ENCODE measurements at places on chromosomes 1 and 21. TPM values are rescaled to one million over a fixed set of nuclear protein-coding genes. Genes with fewer than 3 reads are reported as not detected.

DNA sequence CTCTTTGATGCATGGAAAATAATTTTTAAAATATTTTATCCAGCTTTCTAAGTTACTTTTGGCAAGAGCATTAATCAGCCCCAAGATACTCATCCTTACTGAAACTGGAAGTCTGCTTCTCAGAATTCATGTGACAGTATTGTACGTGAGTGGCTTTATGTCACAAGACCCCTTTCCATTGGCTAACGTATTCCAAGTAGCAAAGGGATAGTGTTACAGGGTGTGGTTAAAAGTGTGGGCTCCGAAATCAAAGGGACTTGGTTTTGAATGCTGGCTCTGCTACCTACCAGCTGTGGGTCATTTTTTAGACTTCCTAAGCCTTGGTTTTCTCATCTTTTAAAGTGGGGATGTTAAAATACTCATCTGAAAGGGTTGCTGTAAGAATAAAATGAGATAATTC, 91.7 kb downstream of the RHOU start:
- DNase-seq: no peak

DNA sequence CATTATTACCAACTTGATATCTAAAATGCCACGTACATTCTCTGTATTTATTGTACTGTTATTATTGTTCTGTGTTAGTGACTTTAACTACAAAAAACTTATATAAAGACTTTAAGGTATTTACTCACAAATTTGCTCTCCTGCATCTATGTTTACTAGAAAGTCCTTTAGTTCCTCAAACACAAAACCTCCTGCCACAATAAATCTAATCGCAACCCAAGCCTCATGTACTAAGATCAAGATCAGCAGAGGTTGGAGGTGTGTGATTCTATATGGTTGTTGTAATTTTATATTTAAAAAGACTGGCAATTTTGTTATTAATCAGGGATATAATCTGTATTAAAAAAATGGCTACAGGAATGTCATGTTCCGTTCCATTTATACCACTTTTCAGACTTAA, 68.6 kb downstream of the VAV3 start:
- no peak for DNase-seq

DNA sequence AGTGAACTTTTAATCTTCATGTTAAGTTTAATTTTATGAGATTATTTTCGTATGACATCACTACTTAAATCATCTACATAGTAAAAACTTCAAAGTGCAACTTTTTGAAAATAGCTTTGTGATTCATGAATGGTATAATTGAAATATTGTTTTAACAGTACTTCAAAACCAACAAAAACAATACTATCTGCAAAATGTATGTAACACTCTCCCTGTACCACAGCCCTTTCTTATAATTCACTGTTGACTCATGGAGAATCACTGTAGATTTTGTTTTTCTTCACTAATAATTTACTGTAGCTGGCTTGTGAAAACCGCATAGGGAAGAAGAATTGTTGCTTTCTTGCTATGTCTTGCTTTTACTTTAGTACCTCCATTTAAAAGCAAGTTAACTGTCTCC, 301.4 kb upstream of the ADAMTS5 start:
- peak; percentile 61 for DNase-seq

DNA sequence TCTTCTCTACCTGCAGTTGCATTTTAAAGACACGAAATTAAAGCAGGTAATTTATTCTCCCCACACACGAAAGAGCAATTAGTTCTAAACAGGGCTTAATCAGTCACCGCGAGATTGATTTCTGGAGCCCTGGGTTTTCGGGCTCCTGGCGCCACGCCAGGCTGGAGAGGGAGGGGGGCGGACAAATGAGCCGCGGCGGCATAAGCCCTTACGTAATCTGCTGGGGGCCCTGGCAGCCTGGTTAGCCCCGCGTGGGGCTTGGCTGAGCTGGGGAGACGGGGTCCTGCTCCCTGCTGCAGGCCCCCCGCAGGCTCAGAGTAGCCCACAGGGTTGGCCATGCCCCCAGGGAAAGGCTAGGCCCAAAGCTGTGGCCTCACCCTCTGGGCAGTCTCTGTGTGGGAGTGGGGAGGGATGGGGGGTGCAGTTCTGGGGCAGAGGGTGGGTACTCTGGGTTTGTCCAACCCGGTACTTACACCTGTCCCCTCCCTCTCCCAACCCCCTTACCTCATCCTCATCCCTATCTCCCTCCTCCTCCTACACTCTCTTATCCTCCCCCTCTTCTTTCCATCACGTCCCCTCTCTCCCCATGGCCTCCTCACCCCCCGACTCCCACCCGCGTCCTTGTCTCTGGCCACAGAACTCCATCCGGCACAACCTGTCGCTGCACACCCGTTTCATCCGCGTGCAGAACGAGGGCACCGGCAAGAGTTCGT, 19.9 kb downstream of the FOXO6 start:
- no peak for DNase-seq

- DNase-seq: no peak
Measured at GRCh38 chr1:112904831-112905261, 51.1 kb downstream of the SLC16A1 start.

DNA sequence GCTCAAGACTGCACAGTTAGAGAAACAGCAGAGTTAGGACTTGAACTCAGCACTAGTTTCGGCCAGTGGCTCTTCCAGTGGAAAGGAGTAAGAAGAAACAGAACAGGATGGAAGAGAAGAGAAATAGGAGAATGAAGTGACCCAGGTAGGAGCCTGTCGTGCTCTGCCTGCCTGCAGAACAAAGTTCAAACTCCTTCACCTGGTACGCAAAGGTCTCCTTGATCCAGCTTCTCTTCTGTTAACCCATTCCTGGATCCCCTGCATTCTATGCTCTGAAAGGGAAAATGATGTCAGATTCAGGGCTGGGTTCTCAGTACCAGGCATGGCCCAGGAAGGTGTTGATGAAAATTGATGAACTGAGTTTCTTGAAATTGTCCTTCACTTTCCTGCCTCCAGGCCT, 3.9 kb downstream of the FAM229A start:
- no peak for DNase-seq

- DNase-seq: no peak
Measured at GRCh38 chr1:47209725-47210325, 20.0 kb upstream of the PDZK1IP1 start.

GRCh38 chr1:101741910-101742309, 254.8 kb downstream of the OLFM3 start:
- no peak for DNase-seq

GRCh38 chr1:245578308-245578707, 423.5 kb downstream of the KIF26B start:
- DNase-seq: no peak

DNA sequence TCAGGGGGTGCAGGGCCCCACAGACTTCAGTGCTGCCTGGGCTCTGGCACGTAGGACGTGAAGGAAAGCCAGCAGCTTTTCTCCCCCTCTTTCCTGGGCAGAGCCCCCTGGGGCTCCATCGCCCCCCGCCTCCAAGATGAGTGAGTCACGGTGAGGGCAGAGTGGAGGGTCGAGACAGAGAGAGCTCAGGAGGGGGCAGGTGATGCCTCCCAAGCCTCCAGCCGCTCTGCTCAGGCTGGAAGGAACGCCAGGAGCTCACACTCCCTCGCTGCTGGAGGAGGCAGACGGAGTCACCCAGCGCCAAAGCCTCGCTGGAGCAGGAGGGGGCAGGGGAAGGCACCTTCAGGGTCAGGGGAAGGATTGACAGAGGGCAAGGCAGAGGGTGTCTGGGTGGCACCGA, 119.5 kb downstream of the CASZ1 start:
- DNase-seq: no peak

DNA sequence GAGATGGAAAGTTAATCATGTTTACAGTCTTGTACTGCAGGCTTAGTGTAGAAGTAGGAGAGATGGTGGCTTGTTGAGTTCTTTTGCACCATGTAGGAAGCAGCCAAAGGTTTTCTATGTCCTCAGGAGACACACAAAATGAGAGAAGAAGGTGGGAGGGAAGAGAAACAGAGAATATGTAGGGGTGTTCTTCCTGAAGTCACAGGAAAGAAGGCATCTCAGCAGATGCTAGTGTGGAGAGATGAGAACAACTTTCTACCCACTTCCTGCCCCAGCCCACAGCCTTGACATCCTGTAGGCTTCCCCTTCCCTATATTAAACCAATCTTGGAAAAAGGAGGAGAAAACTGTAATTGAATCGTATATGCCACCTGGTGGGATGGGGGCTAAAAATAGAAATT, 217.0 kb downstream of the S1PR1 start:
- no peak for DNase-seq

DNA sequence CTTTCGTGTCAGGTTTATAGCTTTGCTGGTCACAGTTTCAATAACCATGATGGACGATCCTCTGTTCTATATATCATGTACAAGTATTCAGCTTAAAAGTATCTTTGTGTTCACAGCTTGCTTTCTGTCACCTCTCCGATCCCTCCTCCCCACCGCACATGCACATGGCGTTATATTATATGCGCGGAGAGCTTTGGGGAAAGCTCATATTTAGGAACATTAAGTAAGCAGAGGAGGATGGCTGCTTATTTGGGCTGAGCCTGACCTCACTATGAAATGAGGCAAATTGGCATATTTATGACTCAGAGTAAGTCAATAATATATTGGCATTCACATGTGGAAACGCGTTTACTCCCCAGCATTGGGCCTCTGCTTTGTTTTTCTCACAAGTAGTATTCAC, 360.5 kb downstream of the HLX start:
- no peak for DNase-seq

GRCh38 chr1:91777630-91778300, 108.2 kb downstream of the TGFBR3 start:
- no peak for DNase-seq

DNA sequence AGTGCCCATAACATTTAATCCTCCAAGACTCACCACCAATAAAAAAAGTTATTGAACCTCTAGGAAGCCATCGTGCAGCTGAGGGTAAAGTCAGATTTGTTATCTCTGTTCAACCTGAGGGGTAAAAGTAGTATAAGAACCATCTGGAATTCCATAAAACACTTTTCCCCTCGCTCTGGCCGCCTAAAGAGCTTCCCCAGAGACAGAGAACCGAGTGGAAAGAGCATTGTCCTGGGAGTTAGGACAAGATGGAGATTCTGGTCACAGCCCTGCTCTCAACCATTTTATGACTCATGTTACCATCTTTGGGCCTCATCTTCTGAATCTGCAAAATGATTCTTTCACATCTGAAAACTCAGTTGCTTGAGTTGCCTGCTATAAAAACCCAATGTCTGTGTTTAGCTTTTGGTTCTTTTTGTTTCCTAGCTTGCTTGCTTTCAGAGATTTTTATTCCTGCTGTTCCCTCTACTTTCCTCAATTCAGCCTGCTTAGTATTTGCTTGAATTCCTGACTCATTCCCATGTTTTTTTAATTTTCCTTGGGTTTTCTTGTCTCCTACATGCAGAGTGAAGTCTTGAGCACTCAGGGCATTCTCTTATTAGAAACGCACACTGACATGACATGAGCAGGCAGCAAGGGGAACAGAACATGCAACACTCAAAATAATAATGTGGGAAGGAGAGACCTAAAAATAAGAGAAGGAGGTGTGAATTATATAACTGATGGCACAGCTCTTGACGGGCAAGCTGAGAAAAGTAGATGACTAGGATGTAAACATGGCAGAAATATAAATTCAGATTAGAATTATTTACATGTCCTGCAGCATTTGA, 1.7 kb downstream of the EPHX4 start:
- DNase-seq: no peak

GRCh38 chr1:232627171-232627570, 2.8 kb downstream of the SIPA1L2 start:
- no peak for DNase-seq

- DNase-seq: no peak
Measured at GRCh38 chr1:178718520-178718919, 6.5 kb upstream of the RALGPS2 start.

GRCh38 chr1:210457568-210457967, 128.9 kb downstream of the HHAT start:
- DNase-seq: no peak

- DNase-seq: peak; percentile 54
Measured at GRCh38 chr1:206579747-206580437, 32.4 kb downstream of the EIF2D start.

GRCh38 chr1:41641475-41641814, 157.0 kb upstream of the EDN2 start:
- no peak for DNase-seq

DNA sequence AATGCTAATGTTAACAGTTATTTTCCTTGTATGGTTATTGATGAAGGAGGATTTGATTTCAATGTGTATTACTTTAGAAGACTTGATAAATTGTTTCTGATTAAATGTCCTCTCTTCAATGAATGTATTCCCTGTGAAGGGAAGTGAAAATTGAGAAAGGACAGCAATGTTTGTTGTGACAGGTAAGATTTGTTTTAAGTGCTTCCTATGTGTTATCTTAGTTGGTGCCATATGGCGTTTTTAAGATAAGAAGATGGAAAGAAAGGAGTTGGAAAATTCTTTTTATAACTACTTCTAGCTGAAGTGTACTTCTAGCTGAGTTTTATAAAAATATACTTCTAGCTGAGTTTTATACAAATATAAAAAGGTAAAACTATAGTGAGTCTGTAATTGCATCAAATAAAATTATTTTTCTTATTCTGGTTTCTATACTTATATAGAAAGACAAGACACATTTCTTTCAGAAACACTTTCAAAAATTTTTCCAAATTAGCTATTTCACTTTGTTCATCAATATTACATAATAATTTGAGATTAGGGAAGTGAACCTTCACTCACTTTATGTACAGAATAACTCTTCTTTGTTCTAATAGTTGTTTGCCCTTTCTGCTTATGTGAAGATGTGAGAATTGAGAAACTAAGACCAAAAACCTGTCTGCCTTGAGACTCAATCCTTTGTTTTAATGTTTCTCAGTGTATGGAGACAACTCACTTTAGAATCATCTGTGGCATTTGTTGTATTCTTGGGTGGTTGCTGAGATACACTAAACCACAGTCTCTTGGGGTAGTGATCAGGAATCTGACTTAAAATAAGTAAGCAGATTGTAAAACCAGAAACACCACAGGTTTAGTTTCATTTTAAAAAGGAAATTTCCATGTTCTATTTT, 382.9 kb upstream of the B3GALT2 start:
- peak; percentile 94 for DNase-seq

DNA sequence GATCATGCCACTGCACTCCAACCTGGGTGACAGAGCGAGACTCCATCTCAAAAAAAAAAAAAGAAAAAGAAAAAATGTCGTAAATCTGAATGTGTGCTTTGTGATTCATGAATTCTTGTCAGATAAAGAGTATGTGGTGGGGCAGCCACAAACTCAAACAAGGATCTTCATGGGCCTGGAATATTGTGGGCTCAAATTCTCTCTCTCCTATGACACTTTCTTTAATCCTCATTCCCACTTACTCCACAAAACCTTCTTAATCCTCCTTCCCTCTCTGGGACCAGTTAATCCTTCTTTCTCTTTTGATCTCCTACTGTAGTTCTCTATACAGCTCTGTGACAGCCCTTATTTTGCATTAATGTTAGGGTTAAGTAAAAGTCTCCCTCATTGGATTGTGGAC, 112.3 kb downstream of the AK5 start:
- peak; percentile 59 for DNase-seq

GRCh38 chr21:31103163-31103562, 64.9 kb upstream of the KRTAP19-8 start:
- no peak for DNase-seq

- peak; percentile 32 for DNase-seq
Measured at GRCh38 chr1:176691251-176692228, 228.6 kb downstream of the PAPPA2 start.

GRCh38 chr21:24941316-24942185, 665.7 kb downstream of the MRPL39 start:
- DNase-seq: no peak

Gene IQCC
- 2.0 TPM for total RNA-seq

Gene TTC34
- total RNA-seq: 0.13 TPM

Gene DNAH14
- total RNA-seq: 7.7 TPM

Gene TRABD2B
- total RNA-seq: not detected

Gene KLF17
- total RNA-seq: not detected

Gene FAM110D
- total RNA-seq: not detected

Gene KCNC4
- total RNA-seq: 22.4 TPM

Gene RNU1-1
- 1,140 TPM for total RNA-seq

Gene COL8A2
- 5.8 TPM for total RNA-seq

Gene NGF
- total RNA-seq: 48.0 TPM

Gene ERICH3
- not detected for total RNA-seq

Gene SPRR2E
- not detected for total RNA-seq
